ENCODE measurements at places on chromosomes 4 and X.

- no peak for DNase-seq
These were observed 200.5 kb downstream of the PABPC4L start for GRCh38 chr4:134001057-134001456.

DNA sequence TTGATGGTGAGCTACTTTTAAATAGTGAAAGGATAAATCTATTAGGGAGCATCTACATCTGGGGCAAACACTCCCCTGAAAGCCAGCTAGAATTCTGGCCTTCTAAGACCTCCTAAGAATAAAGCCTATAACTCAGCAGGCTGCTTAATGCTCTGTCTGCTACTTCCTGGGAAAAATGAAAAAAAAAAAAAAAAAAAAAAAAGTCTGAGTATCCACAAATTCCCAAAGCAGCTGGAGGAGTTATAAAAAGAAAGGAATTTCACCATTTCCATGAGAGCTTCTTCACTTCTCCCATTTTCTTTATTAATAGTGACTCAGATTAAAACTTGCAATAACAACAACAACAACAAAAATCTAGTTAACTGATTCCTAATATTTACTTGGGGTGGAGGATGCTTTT is 511.2 kb downstream of the INPP4B start:
- DNase-seq: no peak

- DNase-seq: no peak
These were observed 213.7 kb upstream of the PPARGC1A start for GRCh38 chr4:24103434-24104157.

GRCh38 chr4:141642063-141642462 is 5.7 kb downstream of the IL15 start:
- no peak for DNase-seq

GRCh38 chrX:137574102-137574783 is 8.3 kb downstream of the ZIC3 start:
- no peak for DNase-seq

DNA sequence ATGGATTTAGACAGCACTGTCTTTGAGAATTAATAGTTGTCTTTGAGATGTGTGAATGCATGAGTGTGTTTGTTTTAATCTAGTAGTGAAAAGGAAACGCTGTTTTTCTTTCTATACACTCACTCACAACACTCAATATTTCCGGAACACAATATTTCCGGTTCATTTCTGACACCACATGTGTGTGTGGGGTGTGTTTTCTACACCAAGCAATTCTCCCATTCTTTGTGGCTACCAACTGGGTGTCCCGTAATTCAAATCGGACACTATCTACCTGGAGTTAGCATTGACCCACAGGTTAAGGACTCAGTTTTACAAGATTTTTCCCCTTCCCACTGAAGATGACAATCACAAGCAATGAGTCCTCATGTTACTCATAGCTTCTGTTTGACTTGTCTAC is 113.9 kb downstream of the SNCA start:
- no peak for DNase-seq

DNA sequence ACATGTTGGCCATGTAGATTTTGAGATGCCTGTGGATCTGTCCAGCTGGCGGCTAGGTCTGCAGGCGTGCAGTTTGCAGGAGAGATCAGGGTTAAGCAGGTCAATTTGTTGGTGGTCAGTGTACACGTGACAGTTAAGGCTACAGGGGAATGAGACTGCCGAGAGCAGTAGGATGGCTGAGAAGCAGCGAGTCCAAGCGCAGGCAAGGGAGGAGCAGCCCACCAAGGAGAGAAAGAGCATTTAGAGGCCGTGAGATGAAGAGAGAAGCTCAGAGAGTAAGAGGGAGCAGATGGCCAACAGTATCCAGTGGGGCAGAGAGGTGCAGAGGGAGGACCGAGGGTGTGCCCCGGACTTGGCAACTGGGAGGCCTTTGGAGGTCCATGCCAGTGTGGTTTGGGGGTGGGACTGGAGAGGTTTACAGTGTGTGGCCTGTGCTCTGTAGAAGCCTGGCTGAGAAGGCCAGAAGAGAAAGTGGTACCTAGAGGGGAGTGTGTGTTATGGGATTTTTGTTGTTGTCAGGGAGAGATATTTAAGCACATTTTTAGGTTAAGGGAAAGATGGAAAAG is 18.4 kb downstream of the SNX25 start:
- no peak for DNase-seq

DNA sequence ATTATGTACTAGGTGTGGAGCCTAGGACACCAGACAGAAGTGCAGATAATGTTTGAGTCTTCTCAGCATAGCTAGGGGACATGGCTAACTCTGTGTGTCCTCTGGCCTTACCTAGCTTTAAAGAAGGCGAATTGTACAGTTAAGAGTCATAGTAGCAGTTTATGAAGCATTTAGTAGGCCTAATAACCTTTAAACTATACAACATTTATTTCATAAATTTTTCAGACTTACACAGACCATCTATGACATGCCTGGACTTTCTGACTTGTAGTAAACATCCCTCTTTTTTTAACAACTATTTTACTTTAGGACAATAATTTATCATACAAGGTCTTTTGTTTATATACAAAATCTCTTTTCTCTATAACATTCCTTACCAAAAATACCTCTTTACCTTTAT is 37.4 kb downstream of the ETNPPL start:
- DNase-seq: no peak

- no peak for DNase-seq
These were observed 458.9 kb upstream of the FSTL5 start for GRCh38 chr4:162622664-162623063.

DNA sequence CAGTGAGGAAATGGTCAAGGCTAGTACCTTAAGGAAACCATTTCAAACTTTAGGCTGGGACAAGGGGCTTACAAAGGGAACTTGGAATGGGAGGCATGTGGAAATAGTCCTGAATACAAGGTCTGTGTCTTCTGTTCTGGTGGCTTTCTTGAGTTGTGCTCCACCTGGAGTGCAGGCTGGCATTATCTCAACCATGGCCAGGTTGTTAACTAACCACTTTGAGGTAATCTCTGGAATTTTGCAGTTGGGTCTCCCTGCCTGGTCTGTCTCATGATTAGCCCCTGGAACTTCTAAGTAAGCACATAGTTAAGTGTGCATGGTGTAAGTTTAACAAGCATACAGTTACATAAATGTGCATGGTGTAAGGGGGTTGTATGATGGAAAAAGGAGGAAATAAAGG is 77.5 kb downstream of the PCDH18 start:
- no peak for DNase-seq

- no peak for DNase-seq
These were observed 12.1 kb upstream of the PLAC1 start for GRCh38 chrX:134670134-134670924.

DNA sequence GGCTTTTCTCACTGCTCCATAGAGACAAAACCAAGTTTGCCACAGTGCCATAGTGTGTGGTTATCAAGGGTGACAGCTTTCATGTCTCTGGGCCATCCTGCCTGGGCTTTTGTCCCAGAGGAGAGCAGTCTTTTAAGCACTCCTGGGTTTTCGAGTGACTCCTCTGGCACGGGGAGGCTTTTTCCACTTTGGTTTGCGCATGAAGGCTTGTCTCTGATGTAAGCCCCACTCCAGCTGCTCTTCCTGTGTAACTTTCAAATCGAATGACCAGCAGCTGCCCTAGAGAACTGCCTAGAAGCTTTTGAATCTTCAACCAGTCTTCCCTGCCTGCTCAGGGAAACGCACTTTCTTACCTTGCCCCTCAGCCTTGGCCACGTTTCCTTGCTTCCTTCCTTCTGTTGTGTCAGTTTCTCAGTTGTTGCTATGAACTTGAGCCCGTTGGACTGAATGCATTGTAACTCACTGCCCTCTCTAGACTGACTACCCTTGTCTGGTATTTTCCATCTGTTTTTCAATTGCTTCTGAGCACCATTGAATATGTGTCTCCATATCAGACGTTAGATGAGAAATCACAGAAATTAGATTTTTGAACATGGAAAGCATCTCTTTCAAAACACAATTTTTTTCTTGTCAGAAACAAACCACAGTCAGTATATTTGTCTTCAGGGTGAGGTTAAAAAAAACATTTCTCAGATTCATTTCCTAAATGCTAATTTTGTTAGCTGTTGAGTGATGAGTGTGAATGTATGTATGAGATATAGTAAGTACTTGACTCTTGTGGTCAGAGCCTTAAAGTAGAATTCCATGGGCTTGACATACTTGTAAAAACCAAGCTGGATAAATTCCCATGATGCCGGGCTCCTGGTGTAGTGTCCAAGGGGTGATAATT is 45.3 kb downstream of the SLC9A6 start:
- DNase-seq: no peak

- no peak for DNase-seq
These were observed 67.1 kb upstream of the GUCY1A1 start for GRCh38 chr4:155599596-155599995.

DNA sequence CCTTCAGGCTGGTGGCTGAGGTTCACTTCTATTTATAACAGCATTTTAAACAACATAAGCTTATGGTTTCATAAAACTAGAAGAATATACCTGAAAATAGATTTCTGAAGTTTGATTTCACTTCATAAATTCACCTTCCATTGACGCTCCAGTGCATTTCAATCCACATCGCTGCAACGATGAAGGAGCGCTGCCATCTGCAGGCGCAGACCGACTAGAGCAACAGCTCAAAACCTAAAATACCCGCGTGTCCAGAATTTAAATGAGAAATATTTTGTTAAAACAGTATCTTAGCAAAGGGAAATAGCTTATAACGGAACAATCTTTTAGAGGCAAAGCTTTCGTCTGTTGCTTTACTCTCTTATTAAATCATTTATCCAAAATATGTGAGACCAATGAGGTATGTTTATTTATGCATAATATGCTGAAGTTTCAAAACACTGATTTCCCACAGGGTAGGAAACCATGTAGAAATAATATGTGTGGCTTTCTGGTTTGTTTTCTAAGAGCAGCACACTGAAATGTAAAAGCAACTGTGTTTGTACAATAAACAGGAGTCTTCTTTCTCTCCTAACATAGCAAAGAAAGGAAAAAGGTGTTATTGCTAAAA is 816.4 kb upstream of the FRG1 start:
- no peak for DNase-seq

- no peak for DNase-seq
These were observed 165.8 kb downstream of the SHROOM4 start for GRCh38 chrX:50648156-50648555.

Data from NCI-H1436 treated with DMSO at 0.1 percent for 48 hours (cell line).